ENCODE measurements at places on chromosomes 5 and 9.

- DNase-seq: no peak
These were observed 1294.8 kb upstream of the ACO1 start for GRCh38 chr9:31089549-31090221.

- DNase-seq: no peak
These were observed 143.2 kb upstream of the VLDLR start for GRCh38 chr9:2478421-2478820.

DNA sequence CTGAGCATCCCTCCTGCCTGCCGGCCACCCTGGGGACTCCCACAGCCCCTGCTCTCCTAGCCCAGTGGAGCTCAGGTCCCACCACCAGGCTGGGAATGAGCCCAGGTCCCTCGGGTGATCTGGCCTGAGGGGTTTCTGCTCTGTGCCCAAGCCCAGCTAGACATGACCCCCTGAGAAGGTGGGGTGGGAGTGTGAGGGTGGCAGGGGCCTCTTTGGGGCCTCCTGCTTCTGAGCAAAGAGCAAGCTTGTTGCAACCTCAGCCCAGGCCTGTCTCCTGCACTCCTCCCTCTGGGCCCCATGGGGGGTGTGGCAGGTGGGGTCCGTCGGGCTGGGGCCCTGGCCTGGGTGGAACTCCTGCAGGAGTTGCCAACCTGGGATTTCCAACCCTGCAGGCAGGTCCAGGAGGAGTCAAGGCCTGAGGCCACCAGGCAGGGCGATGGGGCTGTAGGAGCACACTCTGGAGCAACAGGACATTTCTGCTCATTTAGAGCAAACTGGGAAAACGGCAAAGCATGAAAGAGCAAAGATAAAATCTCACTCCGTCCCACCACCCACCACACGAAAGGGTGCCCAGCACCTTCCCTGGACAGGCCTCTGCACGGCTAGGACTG is 11.4 kb upstream of the NRARP start:
- peak; percentile 38 for DNase-seq

- DNase-seq: no peak
These were observed 35.2 kb downstream of the WHRN start for GRCh38 chr9:114470121-114470520.

DNA sequence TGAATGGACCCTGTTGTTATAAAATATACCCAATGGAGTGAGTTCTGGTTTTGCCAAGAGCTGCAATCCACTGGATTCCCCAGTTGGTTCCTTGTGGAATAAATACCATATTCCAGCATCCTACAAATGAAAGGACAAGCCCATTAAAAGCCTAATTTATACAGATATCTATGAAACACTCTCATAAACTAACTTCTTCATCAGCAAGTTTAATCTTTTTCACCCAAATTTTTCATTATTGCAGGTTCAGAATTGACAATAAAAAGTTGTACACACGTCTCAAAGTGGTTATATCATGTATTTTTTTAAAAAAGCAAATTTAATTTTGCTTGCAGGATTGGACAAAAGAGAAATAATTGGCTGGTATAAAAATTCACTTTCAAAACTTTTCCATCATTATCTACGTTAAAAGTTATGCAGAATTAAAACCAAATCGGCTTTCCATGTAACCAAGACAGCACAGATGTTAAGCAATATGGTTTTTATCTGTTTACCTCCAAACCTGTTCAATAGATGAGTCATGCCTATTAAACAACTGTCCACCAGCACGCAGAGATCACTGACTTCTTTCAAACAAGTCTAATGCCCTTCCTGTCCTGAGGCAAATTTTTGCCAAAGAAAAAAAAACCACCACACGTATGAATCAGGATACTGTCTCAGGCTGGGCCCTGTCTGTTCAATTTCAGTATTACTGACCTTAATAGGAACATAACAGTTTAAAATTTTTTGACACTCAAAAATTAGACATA is 42.5 kb downstream of the CEMIP2 start:
- DNase-seq: no peak
